ENCODE measurements at places on chromosomes 12 and 14. TPM values are rescaled to one million over a fixed set of nuclear protein-coding genes. Genes with fewer than 3 reads are reported as not detected.

DNA sequence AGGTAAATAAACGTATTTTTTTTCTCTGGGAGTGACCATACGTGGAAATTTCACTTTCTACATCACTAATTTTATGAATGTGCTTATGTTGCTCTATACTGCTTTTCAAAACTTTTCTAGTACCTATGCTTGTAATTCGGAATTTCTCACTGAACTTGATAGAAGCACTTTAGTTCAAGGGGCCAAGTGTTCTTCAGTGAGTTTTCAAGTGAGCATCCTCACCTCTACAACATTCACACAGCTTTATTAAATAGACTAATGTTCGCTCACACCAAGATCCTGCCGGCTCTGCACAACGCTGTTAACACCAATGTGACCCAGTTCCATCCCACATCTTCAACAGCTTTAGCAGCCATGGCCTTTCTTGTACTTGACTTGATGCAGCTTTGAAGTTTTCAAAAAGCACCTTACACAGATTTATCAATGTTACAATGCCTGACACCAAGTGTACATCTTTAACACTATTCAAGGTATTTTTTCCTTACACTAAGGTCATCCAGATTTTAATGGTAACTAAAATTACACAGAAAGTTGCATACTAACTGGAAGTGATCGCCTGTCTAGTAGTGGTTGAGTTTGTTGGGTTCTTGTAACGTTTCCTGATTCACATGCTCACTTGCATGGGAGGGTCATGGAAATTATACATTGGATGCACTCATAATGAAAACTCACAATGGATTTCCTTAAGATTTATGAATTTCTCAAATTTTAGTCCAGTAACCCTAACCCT lies 4.5 kb downstream of the UBC start:
- DNase-seq: peak; percentile 67

DNA sequence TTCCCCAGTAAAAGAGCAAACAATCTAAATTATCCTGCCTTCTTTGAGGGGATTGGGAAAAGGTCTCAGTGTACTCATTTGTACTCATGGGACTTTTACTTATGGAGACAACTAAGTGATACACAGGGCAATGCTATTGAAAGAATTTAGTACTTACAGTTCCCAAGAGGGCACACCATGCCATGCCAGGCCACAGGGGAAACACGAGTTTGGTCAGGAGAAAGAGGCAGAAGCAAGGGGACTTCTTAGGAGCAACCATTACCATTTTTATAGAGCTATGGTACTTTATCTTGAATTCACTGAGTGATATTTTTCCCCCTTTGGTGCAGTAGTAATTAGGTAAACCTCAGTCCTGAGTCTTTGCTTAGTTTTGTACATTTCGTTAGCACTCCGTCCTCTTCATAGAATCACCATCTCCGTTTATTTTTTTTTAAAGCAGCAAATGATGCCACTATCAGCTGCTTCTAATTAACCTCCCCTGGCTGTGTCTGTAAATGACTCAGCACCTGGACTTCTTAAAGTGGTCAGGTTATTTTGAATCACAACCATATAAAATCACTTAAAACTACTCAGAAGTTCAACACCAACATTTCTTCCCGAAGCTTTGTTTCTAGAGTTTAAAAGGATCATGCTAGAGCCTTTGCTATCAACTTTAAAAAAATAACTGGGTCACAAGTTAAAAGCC lies 5.9 kb upstream of the WASHC3 start:
- DNase-seq: no peak

The CPNE6 gene
- total RNA-seq: not detected

The IKBIP gene
- 3.5 TPM for total RNA-seq

The RAB3IP gene
- total RNA-seq: 31.4 TPM

The KCNC2 gene
- not detected for total RNA-seq

GRCh38 chr14:77923131-77923936 lies 123.4 kb downstream of the ADCK1 start:
- no peak for DNase-seq

- DNase-seq: no peak
These were observed 12.1 kb upstream of the PPP4R4 start for GRCh38 chr14:94161981-94162380.

The BICDL1 gene
- total RNA-seq: 21.5 TPM

DNA sequence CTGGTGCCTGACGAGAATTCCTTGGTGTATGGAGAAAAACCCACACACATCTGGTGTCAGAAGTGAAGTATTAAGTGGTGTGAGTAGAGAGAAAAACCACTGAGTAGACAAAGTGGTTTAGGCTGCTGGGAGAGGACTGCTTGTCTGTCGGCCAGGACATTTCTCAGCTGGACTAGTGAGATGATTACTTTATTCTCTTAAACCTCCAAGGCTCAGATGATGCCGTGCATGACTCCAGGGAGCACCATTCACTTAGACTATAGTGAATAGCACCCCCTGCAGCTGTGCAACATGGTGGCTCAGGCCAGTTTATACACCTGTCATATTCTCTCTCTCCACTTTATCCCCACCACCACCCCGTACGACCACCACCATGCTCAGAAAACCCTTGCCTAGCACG lies 28.5 kb upstream of the NFYB start:
- DNase-seq: no peak

GRCh38 chr12:76636121-76636692 lies 76.6 kb upstream of the OSBPL8 start:
- no peak for DNase-seq

DNA sequence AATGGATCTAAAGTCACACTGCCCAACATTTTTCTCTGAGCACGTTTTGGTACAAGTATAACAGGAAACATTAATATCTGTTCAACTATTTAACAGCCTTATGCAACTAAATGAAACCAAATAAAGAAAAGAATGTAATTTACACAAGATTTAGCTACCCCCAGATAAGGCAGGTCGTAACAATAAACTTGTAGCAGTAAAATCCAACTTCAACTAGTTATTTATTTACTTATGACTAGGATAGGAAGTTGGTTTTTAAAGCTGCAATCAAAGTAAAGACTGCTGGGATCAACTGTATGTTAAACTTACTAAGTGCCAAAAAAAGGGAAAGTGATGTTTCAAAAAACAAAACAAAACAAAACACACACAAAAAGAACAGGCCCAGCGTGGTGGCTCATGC lies 30.9 kb downstream of the FERMT2 start:
- DNase-seq: no peak

DNA sequence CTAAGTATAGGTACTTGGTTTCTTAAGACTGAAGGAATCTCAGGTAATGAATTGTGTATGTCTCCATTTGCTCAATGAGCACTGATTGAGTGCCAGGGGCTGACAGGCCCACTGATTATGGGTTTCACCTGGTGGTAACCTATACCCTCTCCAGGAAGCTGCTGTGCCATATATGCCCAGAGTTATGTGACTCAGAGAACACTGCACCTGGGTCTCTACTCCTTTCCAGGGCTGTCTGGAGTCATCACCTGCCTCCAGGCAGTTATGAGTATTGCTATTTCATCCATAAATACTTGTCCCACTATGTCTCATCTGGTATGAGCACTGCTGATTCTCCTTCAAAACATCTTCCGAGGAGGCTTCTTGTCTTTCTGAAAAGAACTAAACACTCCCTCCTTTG lies 692.9 kb downstream of the BCL11B start:
- DNase-seq: no peak

GRCh38 chr12:117352206-117352605 lies 9.2 kb downstream of the NOS1 start:
- DNase-seq: no peak

The PAX9 gene
- 2.7 TPM for total RNA-seq

DNA sequence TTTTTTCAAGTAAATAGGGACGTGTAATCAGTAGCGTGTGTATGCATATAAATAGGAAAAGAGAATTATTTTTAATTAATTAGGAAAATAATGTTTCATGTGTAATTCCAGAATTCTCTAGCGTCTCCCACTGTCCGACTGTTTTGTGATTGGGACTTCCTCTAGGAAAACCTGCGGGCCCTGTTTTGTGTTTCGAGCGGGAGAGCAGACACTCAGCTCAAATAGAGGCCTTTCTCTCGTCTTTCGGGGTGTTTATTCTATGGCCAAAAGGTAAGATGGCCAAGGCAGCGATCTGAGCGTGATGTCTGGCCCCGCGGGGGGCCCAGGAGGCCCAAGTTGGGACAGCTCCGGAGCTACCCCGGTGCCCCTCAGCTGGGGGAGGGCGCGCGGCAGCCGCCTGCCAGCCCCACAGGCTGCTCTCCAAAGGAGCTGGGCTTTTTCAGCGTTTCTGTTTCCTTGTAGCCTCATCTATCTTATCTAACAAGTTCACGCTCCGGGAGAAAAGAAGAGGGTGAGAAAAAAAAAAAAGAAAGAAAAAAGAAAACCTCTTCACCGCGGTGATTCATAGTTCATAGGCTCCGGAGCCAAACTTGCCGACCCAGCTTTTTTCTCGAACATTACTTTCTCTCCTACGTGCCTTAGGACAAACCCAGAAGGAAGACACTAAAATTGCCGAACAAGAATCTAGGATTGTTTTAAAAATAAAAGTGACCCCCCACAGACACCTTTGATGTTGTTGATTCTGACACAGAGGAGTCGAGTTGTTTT lies 7.5 kb upstream of the FOXG1 start:
- DNase-seq: no peak

The ADCY6 gene
- total RNA-seq: 47.4 TPM

The PRB2 gene
- total RNA-seq: 0.76 TPM

- DNase-seq: no peak
These were observed 17.2 kb downstream of the TXNRD1 start for GRCh38 chr12:104232609-104233280.

- DNase-seq: no peak
These were observed 19.4 kb upstream of the FIGNL2 start for GRCh38 chr12:51867796-51868428.

GRCh38 chr12:43551971-43552559 lies at the start of gene ADAMTS20:
ADAMTS20 (minus strand) TSS chr12:43552203; CDS start chr12:43551921, 282 bp downstream.
- DNase-seq: no peak

DNA sequence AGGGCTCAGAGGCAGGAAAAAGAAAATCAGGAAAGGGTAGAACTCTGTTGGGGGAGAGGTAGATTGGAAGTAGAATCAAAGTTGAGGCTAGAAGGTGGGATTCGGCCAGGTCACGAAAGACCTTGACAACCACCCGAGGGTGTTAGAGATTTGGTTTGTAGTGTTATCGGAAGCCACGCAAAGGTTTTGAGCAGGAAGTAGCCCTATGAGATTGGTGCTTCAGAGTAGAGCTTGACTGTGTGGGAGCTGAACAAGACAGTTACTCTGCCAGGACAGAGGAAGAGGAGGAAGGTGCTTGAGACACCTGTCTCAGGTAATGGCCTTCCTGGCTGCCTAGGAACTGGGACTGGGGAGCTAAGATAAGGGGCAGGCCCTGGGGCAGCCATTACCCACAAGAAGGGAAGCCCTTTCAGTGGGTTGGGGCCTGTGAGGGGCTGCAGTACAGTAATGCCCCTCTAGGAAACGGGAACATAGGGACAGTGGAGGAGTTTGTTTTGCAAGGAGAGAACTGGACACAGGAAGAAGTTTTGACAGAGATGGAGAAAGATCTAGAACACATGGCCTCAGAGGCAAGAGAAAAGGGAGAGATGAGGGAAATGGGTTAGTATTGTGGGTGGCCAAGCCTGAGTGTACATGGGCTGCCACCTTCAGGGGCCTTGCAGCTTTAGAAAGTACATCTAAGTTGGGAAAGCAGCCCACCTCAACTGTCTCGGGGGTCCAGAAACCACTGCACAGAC lies 73.5 kb downstream of the RIN3 start:
- DNase-seq: no peak

The SSPN gene
- total RNA-seq: 10.6 TPM

DNA sequence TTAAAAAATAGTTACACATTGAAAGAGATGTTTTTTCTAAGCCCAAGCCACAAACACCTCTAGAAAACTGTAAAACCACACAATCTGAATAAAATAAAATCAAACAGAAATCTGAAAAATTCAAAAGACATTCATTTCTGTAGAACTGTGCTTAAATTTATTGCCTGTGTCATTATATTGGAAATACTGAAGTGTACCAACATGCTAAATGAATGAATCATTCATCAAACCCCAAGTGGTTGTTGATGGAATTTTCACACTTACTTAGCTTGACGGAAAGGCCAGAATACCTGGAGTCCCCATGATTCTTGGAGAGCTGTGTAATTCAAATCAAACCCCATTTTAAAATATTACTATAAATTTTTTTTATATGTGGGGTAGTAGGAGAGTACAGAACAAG lies 2.7 kb downstream of the KITLG start:
- peak; percentile 69 for DNase-seq

GRCh38 chr14:95485222-95485819 lies 31.1 kb downstream of the SYNE3 start:
- DNase-seq: no peak

GRCh38 chr12:109482491-109482890 lies 5.1 kb downstream of the UBE3B start:
- DNase-seq: no peak

DNA sequence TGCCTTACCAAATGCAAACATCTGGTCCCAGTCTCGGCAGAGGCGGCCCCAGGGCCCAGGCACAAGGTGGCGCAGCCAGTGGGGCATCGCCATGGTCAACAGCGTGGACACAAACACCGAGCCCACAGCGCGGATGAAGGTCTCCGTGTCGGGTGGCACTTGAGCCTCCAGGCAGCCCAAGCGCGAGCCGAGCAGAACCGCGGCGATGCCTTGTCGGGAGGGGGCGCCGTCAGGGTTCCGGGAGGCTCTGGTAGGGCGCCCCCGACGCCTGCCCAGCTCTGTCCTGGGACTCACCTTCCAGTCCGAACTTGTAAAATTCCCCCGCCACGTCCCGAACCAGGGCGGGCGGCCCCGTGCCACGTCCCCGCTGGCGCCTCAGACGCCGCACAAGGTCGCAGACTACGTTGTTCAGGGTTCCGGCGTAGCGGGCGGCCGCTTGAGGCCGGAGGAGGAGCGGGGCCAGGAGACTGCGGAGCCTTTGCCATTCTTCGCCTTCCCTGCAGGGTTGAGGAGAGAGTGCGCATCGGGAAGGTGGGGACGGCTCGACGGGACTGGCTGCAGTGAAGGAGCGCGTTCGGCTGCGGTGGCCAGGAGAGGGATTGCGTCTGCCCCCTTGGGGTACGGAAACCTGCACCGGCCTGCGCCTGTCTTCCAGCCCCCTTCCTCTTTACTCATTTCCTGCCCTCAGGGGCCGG lies 1.7 kb downstream of the CYP27B1 start:
- peak; percentile 56 for DNase-seq

GRCh38 chr14:51333901-51334521 lies 94.0 kb downstream of the TMX1 start:
- no peak for DNase-seq

DNA sequence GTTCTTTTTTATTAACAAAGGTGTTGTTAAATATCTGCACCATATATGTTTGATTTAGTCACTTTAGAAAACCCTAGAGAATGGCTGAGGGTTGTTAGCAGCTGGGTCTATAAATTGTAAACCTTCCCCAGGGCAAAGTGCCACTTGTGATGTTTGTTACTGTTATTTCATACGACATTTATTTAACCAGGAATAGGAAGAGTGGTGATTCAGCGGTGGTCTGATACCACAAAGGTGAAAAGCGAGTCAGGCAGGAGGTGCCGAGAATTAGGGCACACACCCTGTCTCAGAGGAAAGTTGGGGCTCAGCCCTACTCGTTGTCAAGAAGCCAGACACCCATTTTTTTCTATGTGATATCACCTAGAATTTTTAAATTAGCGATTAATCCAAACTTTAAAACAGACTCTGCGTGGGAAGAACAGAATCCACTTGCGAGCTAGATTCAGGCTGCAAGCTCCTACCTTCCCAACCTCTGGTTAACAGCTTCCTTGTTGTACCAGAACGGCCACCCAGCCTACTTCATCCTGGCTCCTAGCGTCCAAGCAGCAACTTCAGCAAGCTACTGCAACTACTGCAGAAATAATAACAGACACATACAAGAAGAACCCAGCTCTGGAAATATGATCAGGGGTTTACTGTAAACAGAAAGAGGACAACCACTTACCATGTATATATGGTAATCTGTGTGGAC lies 126.7 kb downstream of the TMEM132D start:
- DNase-seq: no peak

GRCh38 chr14:104280902-104281767 lies 142.7 kb downstream of the KIF26A start:
- no peak for DNase-seq
